ENCODE measurements at places on chromosomes 2 and 18.

GRCh38 chr2:71824436-71824835 lies 323.2 kb downstream of the CYP26B1 start:
- no peak for DNase-seq

DNA sequence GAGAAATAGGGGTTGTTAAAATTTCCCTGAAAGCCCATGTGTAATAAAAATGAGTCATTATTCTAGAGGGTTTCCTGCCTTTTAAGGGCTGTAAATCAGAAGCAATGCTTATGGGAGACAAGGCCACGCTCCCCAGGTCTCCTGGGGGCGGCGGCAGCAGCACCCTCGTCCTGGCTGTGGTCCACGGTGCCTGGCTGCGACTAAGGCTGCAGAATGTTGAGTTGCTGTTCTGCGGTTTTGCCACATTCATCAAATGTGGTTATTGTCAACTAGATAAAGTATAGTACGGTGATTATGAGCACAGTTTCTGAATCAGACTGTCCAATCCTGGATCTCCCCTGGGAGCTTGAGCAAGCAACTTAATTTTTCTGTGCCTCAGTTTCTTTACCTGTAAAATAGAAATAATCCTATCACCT lies 11.9 kb upstream of the AGFG1 start:
- peak; percentile 48 for DNase-seq

DNA sequence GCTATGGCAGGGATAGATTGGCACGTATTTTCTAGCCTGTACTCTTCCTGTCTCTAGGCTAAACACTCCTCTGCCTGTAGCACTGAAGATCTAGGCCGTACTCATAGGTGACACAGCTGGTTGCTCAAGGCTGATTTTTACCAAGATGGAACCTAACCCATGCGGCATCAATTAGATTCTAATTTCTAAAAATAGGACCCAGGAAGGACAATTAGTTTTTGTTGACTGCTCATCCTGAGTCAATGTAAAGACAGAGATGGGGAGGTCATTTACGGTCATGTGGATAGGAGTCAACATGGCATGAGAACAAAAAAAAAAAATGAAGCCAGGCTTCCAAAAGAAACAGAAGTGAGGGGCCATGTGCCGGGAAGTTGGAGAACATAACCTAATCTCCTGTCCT lies 360.7 kb upstream of the ETAA1 start:
- no peak for DNase-seq

GRCh38 chr2:5686068-5686467 lies 6.1 kb upstream of the SOX11 start:
- DNase-seq: no peak

- no peak for DNase-seq
Measured at GRCh38 chr2:205771666-205772065, 89.4 kb downstream of the NRP2 start.

- peak; percentile 15 for DNase-seq
Measured at GRCh38 chr2:202815548-202816360, 55.8 kb downstream of the ICA1L start.

DNA sequence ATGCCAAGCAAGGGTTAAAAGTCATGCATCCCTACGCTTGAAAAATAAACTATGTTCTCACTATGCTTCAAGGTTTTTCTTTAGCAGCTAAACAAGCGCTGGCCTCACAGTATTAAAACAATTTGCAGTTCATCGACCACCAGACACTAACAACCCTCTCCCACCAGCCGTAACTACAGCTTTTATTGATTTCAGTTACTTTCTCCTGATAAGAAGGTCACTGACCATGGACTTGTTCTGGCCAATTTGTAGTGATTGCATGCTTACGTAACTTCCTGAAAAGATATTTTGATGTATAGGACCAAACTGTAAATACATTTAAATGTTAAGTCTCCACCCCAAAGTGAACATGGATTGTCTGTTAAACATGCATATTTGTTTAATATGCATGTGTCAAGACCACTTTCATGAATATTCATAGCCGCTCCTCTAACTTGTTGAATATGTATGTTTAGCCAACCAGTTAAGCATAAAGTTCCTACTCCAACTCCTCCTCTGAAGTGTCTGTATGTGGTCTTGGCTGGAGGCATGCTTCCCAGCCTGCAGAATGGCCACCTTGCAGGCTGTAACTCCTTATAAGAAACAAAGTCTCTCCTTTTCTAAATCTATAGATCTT lies 1.7 kb upstream of the THOC1 start:
- DNase-seq: no peak

- DNase-seq: no peak
Measured at GRCh38 chr2:231200805-231201474, 2.5 kb downstream of the ARMC9 start.

DNA sequence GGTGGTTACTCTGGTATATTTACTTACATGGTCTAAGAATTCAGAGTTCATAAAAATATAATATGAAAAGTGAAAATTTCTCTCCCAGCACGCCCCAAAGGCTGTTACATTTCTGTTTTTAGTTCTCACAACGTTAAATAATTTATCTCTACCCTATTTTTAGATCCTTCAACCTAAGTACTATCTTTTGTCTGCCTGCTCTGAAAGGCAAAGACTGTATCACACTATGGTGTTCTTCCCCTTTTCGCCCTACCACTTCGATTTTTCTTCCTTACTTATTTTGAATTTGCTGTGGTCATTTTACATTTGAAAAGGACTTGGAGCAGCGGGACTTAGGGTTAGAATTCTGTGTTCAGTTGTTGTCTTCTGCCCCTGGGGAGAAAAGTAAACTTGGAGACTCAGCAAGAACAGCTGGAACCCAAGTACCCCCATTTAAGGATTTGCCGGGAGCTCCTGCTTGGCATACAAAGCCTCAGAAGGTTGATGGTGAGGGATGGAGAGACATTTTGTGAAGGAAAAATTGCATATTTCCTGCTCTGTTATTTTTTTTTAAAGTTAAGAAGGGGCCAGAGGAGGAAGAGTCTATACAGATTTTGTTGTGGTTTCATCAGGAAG lies 19.0 kb downstream of the ADAM23 start:
- no peak for DNase-seq

DNA sequence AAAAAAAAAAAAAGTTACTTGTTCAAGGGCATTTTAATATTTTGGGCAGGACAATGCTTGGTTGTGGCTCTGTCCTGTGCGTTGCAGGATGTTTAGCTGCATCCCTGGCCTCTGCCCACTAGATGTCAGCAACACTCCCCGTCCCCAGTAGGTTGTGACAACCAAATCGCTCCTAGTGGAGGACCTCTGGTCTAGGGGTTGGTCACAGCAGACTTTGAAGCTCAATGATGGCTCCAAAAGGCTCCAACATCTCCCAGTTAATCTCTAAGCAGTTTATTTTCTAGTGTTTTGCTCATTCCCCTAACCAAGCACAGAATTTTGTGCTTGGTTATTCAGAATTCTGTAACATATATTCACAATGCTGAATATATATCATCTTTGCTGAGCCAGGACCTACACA lies 67.0 kb downstream of the CHRNA1 start:
- DNase-seq: no peak

- DNase-seq: no peak
Measured at GRCh38 chr18:59033359-59033758, 106.3 kb upstream of the SEC11C start.

- DNase-seq: peak; percentile 53
Measured at GRCh38 chr2:63842149-63843061, 709 bp downstream of the UGP2 start.

DNA sequence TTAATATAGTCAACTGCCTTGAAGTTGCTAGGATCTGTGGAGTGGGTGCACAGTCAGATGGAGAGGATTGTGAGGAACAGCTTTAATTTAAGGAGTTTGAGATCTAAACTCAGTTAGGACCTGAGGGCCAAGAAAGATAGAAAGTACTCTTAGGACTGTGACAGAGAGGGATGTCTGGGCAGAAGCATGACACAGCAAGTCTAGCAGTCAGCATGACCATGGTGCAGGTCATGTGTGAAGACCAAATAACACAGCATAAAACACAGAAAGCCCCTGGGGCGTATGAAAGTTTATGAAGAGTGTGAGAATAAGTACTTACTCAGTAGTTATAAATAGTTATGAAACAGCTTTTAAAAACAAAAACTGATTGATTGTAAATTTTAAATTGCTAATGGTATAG lies 107.2 kb downstream of the GALNT1 start:
- DNase-seq: no peak

DNA sequence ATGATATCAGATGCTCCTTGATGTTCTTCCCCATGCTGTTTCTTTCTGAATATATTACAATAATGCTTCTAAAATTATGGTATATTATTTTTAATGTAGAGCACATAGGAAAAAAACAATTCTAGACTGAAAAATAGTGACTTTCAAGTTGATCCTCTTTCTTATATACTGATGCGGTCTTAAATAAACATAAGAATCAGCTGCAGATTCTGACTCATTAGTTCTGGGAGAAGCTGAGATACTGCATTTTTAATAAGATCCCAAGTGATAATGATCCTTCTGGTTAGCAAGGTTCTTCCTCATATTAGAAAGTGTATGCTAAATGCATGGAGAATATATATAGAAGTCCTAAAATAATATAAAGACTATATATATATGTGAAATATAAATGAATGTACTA lies 124.9 kb downstream of the XIRP2 start:
- no peak for DNase-seq

- DNase-seq: no peak
Measured at GRCh38 chr2:2834105-2834504, 503.0 kb upstream of the MYT1L start.

- DNase-seq: no peak
Measured at GRCh38 chr2:159706385-159706980, 5.8 kb upstream of the MARCHF7 start.

GRCh38 chr2:43407935-43408334 lies 181.5 kb upstream of the ZFP36L2 start:
- no peak for DNase-seq

DNA sequence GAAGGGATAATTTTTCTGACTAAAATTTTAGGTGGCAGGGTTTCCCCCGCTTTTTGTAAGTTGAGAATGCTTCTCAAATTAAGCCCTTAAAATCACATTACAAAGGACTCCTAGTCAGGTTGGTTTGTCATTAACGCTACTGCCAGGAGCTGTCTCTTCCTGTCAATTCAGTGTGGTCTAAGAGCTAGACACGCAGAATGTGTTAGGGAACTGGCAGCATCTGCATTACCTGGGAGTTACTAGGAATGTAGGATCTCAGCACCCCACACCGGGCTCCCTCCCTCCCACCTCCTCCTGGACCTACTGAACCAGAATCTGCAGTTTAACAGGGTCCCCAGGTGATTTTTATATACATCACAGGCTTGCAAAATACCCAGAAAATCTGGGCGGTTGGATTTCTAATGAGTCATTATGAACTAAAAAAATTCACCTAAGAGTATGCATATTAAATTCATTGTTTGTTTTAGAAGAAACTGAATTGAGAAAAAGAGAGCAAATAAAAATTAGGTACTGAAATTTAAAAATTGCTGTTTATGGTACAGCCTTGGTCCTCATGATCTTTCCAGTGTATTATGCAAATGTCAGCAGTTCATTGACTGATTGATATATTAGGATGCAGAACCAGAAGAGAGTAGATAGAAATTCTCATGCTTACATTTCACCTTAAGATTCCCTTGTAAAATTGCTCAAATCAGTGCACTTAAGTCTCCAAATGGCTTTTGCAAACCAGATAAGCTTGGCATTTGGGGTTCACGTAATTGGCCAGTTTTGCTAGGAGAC lies 130.9 kb upstream of the ITGA6 start:
- no peak for DNase-seq

- DNase-seq: no peak
Measured at GRCh38 chr2:63581298-63581961, 6.8 kb downstream of the WDPCP start.

DNA sequence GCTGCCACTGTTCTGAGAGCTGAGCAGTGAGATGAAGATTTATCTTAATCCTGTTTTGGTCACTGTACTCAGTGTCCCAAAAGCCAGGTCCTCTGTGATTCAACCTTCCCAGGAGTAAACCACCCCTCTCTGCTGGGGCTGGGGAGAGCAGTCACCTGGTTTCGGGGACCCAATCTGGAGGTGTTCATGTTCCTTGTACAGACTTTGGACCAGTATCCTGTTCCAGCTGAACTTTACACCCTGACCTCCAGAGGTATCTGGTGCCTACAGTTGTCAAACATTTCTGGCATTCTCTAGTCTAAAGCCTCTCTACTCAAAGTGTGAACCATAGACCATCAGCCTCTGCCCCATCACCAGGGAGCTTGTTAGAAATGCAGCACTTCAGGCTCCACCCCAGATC lies 22.1 kb downstream of the CERS6 start:
- no peak for DNase-seq

DNA sequence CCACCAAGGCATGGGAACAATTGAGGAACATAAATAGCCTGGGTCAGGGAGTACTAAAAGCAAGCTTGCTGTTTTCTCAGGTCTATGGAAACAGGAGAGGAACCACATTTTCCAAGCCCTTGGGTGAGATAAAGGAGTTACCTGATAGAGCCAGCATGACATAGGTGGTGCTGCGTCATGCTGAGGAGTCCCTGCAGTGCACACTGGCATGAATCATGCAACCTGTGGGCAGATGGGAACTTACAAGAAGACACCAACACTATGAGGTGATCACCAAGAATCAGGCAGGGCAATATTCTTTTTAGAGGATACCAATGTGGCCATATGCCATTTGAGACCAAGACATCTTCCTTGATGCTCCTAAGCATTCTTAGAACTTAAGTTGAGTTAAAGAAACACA lies 531.8 kb downstream of the ZEB2 start:
- DNase-seq: no peak

DNA sequence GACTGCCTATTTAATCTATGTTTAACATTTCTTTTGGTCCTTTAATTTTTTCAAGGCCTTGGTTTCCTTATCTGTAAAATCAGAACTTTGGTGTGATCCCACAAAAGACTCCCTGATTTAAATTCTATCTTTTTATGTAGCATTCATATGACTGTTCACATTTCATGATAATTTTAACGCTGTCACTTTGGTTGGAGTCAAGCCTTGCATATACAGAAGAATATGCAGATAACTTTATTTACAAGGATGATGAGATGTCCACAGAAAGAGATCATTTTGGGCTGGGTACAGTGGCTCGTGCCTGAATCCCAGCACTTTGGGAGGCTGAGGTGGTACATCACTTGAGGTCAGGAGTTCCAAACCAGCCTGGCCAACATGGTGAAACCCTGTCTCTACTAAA lies 38.4 kb upstream of the SOS1 start:
- no peak for DNase-seq

DNA sequence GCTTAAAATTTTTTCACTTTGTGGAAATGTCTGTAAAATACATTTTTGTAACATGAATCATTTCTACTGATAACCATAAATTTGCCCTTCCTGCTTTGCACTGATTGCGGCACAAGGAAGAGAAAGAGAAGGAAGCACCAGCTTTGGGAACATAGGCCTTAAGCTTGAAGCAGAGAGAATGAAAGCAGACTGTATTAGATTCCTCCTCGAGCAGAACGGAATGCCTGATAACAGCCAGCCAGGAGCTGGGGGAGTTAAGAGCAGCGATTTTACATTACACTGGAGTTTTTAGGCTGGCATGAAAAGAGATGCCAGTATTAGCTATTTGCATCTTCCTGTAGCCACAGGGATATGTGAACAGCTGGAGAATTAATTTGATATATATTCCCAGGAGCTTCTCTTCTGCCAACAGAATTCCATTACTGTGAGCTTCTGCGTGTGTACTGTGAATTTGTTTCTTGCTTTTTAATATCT lies 33.5 kb downstream of the CRIM1 start:
- DNase-seq: no peak

- DNase-seq: no peak
Measured at GRCh38 chr18:11284811-11285210, 135.4 kb upstream of the PIEZO2 start.

Measured in skeletal muscle cell (primary cell).